ENCODE measurements at places on chromosomes 7 and 10. TPM values are rescaled to one million over a fixed set of nuclear protein-coding genes. Genes with fewer than 3 reads are reported as not detected.

OPN1SW gene
- polyA plus RNA-seq, result 1.9 TPM

GRID2IP gene
- polyA plus RNA-seq, result 1.3 TPM

ANXA8 gene
- polyA plus RNA-seq, result 0.32 TPM

UCMA gene
- not detected for polyA plus RNA-seq

THSD7A gene
- 82.9 TPM for polyA plus RNA-seq

DOCK4 gene
- 24.1 TPM for polyA plus RNA-seq

TUBGCP2 gene
- 59.0 TPM for polyA plus RNA-seq

EPO gene
- not detected for polyA plus RNA-seq

NOC3L gene
- 19.2 TPM for polyA plus RNA-seq

DYNC1I1 gene
- 0.30 TPM for polyA plus RNA-seq

Data from renal pelvis (tissue), 12 donors.